IgD-negative memory B cell (primary cell): ENCODE measurements at places on chromosomes 13 and 19. TPM values are rescaled to one million over a fixed set of nuclear protein-coding genes. Genes with fewer than 3 reads are reported as not detected.

Gene CYP4F11
- polyA plus RNA-seq = not detected

Gene ZNF813
- polyA plus RNA-seq = 7.2 TPM

Gene DAND5
- not detected for polyA plus RNA-seq

Gene SPHK2
- polyA plus RNA-seq = 11.0 TPM

Gene RPL13A
- 3,792 TPM for polyA plus RNA-seq

Gene GRIN2D
- not detected for polyA plus RNA-seq

Gene TSKS
- 0.15 TPM for polyA plus RNA-seq

Gene HMGB1
- polyA plus RNA-seq = 580 TPM

Gene CCDC70
- polyA plus RNA-seq = not detected
